Hematopoietic multipotent progenitor cell treated with erythropoietin and hydrocortisone succinate and interleukin-3 and kit ligand, for 15 days (in vitro differentiated cells): ENCODE measurements at places on chromosomes 4 and X.

DNA sequence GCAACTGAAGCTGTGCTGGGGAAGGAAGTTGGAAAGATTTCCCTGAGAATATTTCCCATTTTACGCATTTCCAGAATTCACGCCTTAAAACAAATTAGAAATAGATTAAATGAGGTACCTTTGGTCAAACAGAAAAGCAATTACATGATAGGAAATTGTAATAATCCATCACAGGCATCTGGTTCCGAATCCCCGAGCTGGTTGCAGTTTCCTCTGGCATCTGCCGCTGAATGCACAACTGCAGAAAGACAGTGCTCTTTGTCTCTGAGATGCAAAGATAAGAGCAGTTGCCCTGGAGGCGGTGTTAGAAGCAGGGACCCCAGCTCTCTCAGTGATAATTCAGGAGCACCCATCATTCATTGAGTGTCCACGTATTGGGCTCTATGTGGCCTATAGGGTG, 224.4 kb downstream of the LDB2 start:
- no peak for DNase-seq

DNA sequence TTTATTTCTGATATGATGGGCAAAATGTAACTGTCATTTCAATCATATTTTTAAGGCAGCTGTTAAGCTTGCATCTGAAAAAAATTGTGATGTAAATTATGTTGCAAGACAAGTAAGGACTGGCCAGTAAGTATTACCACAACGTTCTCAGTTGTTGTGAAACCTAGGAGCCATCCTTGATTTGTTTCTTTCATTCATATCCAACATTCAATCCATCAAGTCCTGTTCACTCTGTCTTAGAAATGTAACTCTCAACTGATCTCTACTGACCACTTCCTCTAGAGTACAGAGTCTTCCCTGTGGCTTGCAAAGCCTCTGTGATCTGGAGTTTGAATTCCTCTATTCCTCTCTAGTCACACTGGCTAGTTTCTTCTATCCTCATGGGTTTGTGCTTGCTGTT, 161.4 kb upstream of the MAD2L1 start:
- DNase-seq = no peak

DNA sequence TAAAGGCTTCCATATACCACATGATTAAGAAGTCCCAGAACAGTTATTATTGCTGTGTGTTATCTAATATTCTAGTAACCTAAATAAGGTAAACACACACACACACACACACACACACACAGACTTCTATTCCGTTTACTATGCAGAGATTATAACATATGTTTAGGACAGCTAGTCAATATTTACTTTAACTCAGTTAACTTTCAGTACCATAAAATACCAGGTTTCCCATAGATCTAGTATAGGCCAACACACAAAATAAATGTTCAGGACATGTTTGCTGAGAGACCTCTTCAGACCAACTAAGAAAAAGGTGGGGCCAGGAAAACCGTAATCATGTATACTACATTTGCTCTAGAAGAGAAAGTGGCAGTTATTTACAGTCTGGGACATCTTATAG, 365.5 kb downstream of the KLHL13 start:
- no peak for DNase-seq

GRCh38 chr4:56786955-56787354, 34.5 kb downstream of the SPINK2 start:
- no peak for DNase-seq

DNA sequence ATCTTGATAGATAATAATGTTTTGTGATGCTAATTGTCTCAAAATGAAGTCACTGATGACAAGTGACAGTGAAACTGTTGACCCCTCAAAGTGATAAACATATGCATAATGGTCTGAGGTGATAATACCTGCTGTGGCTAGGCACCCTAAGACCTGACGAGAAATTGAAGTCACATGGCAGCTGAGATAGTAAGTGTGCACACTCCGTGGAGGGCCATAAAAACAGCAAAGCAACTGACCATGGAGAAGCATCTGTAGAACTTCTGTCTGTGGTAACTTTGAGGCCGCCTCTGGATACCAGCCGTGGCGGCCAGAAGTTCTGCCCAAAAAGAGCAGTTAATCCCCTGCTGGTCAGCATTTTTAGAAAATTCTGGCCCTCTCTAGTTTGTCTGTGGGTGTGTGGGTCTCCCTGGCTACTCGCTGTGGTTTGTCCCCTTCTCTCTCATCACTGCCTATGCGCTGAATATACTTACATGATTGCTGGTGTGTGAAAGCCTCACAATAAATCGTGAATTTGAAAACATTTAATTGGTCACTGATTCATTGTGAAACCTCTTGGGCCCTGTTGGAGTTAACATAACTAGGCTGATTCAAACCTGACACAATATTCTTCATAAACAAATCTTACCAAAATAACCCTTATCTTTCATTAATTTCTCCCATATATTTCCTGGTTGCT, 50.6 kb downstream of the CCDC149 start:
- DNase-seq = no peak

DNA sequence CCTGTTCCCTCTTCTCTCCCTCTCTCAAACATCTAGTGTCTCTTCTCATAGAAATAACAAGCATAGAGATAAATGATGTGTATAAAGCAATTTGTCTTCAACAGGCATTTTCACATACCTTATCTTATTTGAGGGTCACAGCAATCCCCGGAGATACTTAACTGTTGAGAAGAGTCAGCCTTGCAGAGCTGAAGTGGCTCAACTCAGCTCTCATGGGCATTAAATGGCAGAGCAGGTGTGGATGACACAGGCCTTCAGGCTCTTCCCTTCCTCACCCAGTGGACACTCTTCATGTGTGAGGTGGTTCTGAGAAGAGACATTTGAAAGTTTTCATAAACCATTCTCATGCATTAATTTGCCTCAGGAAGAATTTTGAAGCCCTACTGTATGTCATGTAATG, 134.2 kb downstream of the AFF2 start:
- no peak for DNase-seq

- no peak for DNase-seq
Measured at GRCh38 chrX:40097141-40097503, 636 bp downstream of the BCOR start.

- DNase-seq = peak; percentile 34
Measured at GRCh38 chr4:158193171-158193749, 17.0 kb upstream of the TMEM144 start.

GRCh38 chr4:76194325-76194724, 19.3 kb downstream of the SCARB2 start:
- DNase-seq = no peak

GRCh38 chr4:110955748-110956147, 332.9 kb upstream of the PITX2 start:
- no peak for DNase-seq

DNA sequence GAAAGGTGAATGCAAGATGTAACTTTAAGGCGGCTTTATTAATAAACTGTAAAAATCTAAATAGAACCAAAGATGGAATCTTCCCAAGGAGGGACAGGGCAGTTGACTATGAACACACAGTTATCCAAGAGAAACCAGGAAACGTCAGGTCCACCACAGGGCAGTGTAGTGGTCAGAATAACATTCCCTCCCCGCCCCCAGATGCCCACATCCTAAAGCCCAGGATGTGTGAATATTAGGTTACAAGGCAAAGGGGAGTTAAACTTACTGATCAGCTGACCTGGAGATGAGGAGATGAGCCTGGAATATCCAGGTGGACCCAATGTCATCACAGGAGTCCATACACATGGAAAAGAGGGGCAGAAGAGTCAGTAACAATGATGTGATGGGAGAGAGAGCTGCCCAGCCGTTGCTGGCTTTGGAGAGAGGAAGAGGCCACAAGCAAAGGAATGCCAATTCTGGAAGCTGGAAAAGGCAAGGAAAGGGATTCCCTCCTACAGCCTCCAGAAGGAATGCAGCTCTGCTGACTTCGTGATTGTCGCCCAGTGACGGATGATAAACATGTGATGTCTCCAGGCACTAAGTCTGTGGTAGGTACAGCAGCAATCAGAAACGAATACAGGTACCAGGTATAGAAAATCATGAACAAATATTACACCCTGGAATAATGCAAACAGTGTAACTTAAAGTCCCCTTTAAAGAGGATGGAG, 5.2 kb downstream of the SH3KBP1 start:
- no peak for DNase-seq

GRCh38 chr4:158208963-158209640, 1.2 kb upstream of the TMEM144 start:
- no peak for DNase-seq

DNA sequence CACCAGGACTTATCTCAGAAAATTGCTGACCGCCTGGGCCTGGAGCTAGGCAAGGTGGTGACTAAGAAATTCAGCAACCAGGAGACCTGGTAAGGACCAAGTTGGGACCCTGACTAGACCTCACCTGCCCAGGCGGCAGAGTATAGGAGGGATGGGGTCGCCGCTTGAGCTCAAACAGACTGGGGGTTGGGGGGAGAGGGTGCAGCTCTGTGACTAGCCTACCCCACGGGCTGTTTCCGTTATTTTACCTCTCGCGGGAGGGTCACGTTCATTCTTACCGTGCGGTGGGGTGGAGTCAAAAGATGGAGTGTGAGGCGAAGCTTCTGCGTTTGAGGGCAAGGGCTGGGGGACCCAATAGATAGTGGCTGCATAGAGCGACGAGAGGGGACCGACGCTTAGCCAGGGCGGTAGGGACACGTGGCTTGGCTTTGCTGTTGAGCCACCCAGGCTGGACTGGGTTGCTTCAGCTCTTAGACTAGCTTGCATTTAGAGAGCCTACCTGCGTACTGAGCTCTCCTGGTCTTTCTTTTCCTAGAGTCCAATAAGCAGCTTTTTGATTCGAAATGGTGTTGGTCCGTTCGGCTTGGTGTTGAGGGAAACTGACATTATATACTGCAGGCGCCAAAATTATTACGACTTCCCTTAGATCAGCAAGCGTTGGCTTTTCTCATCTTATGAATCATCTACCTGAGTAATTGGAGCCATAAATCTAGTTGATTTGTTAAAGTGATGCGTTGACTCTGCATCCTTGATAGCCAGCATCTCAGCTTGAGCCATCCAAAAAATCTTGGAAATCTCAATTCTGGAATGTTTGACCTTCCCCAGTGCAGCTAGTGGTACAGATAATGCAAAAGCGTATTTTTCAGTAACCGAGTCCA, 591 bp downstream of the PRPS1 start:
- DNase-seq = peak; percentile 11

DNA sequence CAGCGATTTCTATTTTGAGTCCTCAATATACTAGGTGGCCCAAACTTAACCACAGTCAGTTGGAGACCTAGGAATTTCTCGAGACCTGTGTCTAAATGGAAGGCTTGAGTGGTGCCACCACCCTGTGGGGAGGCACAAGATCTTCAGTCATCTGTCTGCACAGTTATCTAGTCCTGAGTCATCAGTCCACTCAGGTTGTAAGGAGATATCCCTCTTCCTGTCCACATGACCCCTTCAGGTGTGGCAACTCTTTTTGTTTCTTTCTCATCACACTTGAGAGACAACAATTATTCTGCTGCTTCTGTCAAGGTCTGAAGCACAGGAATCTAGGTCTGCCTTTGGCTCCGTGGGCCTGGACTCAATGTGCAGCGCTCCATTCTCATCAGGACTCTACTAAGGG, 64.4 kb upstream of the IBSP start:
- no peak for DNase-seq

GRCh38 chrX:95101851-95102390, 1427.9 kb downstream of the FAM133A start:
- DNase-seq = no peak

DNA sequence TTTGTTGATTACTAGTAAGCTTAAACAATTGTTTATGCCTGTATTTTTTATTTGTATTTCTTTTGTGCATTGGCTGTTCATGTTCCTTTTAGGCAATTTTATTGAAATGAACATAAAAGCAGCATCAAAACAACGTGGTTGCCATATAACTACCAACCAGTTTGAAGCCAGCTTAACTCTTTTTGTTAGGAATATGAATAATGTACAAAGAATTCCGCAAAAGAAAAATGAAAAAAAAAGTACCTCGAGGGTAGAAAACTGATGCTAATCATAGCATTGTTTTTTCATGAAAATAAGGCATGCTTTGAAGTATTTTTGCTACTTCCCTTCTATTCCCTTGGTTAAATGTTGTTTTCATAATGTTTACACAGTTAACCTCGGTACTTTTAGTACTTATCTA, 1024.0 kb upstream of the SLIT2 start:
- no peak for DNase-seq

DNA sequence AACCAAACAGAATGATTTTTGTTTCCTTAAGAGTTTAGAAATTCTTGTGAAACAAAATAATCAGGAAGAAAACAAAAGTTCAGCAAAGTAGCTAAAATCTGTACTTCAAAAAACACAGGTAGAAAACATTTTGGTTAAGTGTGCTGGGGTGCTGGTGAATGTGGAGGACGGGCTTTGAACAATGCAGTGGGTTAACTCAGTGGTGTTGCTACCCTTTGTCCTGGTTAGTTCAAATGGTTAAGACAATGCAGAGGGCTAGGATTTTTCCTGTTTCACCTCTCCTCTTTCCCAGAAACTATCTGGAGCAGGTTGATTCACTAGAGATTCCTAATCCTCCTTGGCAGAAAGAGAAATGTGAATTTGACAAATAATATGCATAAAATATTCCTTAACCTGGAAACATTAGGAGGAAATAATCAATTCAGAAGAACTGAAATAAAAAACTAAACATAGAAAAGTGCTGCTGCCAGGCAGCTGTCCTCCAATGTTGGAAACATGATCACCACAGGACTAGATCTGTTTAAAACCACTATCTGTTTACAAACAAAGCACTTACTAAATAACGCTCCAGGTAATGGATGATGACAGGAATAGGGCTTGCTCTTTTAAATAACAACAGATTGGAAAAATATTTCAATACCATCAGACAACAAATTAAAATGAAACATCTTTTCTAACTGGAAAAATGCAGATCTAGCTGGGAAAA, 148.9 kb downstream of the MAML3 start:
- DNase-seq = no peak

DNA sequence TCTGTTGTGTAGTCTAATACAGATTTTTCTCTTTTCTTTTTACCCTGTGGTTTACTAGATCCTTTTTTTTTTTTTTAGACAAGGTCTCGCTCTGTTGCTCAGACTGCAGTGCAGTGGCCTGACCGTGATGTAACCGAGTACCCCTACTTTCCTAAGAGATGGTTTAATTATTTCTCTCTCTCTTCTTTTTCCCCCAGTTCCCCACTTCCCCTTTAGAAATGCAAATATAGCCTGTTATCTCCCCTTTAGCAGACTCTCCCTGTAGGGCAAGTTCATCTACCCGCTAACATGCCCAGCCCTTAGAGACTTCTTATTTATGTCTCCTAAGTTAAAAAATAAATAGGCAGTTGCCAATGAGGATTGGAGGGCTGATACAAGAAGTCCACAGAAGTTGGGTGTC, 4.5 kb downstream of the SNX25 start:
- DNase-seq = no peak

DNA sequence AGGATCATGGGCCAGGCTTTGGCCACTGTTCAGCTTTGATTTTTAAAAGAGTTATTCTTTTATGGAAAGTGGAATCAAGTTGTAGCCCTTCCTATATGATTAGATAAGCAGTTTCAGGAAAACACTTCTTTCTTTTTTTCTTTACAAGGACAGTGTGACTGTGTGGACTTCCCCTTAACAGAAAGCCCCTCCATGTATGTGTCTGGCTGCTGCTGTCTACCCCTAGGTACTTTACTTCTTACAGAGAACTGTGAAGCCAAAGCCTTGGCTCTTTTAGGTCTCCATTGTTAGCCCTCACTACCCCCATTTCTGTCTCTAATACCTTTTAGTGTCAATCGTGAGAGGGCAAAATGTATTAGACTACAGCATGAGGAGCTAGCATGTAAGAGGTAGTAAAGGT, 19.1 kb downstream of the VSIG1 start:
- no peak for DNase-seq

- no peak for DNase-seq
Measured at GRCh38 chr4:8287343-8288280, 18.1 kb downstream of the HTRA3 start.

- DNase-seq = no peak
Measured at GRCh38 chr4:73776321-73776729, 36.0 kb downstream of the CXCL8 start.
